ENCODE measurements at places on chromosomes 7 and 10.

GRCh38 chr10:98380493-98381339 lies 34.3 kb downstream of the PYROXD2 start:
- DNase-seq = no peak

DNA sequence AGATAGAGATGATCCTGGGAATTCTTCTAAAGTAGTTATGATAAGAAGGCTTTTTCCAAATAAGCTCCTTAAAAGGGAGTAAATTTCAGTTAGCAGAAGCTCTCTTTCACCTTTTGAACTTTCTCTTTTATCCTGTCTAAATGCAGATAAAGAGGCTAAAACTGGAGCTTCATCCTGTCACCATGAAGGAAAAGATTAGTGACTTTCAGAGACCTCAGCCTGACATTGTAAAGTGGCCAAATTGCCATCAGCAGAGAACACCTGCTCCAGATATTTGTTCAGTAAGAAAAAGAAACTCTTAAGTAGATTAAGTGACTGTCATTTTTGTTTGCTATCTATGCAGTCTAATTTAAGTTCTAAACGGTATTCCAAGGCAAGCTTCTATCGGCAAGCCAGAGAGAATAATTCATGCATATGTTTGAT lies 18.3 kb downstream of the VWDE start:
- DNase-seq = no peak

- DNase-seq = no peak
Observed at GRCh38 chr10:18409599-18410397, 241.6 kb downstream of the NSUN6 start.

DNA sequence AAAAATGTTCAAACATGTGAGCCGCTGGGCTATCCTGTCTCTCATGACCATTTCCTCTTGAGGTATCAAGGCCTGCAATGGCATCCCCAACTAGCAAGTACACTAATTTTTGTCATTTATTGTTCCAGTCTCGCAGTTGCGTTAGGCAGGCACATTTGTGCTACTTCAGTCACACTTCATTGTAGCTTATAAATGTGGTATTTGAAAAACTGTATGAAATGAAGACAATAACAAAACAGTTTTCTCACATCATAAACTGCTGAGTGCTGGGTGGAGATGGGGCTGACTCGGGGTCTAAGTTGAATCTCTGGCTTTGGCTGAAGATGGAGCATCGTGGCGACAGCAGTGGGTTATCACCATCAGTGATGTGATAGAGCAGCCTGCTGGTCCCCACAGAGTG lies 92.7 kb downstream of the FAM13C start:
- DNase-seq = no peak

GRCh38 chr10:77351386-77351785 lies 286.2 kb downstream of the KCNMA1 start:
- no peak for DNase-seq

- DNase-seq = no peak
Observed at GRCh38 chr7:5266191-5267028, 16.3 kb upstream of the SLC29A4 start.

GRCh38 chr10:125606414-125607010 lies 76.5 kb downstream of the TEX36 start:
- no peak for DNase-seq

- DNase-seq = no peak
Observed at GRCh38 chr7:111014079-111014478, 76.8 kb upstream of the LRRN3 start.

- DNase-seq = no peak
Observed at GRCh38 chr7:50342616-50343114, 38.1 kb downstream of the IKZF1 start.
